ENCODE measurements at places on chromosomes 7 and 10.

GRCh38 chr10:68989317-68989990, 851 bp downstream of the KIFBP start:
- DNase-seq: peak; percentile 4

DNA sequence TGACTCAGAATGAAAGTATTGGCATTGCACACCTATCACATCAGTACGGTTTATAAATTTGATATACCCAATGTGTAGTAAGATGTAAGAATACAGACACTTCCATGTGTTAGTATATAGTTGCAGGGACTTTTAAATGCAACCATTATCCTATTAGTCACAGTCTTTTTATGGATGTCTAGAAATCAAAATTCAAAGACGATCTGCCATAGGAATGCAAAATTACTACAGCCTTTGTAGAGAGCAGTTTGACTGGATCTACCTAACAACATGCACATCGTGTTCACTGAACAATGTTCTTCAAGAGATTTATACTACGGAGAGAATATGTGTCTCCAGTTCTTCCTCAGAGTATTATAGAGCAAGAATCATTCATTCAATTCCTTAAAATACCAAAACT, 317.3 kb upstream of the HGF start:
- no peak for DNase-seq

DNA sequence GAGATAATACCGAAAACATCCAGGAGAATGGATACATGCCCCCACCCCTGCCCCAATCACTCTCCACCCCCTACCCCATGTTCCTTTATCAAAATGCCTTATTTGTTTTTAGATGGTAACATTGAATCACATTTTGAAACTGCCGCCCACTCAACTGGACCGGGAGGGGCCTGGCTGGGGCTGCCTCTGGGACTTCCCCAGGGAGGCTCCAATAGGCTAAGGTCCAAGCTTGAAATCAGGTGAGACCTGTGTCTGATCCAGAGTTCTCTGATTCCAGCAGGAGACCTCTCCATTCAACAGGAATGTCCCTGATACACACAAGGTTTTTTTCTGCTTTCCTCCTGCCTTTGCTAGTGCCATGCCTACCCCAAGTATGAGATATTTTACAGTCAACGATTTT, 43.8 kb upstream of the ACSL5 start:
- DNase-seq: no peak

GRCh38 chr10:70053841-70054288, 1.2 kb downstream of the MACROH2A2 start:
- peak; percentile 27 for DNase-seq

DNA sequence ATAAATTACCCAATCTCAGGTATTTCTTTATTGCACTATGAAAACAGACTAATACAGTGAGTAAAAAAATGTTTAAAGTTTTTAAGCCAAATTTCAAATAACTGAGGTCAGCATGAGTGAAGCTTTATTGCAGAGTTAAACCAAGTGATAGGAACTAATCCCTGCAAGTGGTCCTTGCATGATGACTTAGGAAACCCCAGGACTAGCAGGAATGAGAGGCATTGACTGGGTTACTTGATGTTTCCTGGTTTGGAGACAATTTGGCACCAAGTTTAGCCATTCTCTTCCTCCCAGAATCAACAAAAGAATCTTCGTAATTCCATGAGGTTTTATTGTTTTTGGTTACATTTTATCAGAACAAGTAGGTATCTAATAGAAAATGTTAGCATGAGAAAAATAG, 194.2 kb downstream of the BICC1 start:
- peak; percentile 23 for DNase-seq

DNA sequence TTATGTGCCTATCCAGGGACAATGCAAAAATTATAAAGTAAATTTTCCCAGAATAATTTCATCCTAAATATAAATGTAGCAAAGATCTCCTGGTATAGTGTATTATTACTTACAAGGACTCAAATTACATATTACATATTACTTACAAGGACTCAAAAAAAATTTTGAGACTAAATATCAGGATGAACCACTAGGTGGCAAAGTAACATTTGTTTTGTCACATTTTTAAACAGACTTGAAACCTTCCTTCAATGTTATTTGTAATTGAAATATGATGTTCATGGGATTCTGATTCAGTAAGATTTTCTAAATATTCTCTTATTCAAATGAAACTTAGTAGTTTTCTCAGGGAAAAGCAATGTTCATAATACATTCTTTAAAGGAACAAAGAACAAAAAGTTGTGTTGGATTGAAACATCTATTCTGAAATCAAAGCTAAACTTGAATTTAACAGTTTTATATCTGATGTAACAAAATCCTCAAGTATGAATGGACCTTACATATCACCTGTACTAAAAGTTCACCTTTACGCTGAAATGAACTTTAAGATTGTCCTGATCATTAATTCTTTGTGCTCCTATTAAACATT, 74.3 kb upstream of the GNAI1 start:
- peak; percentile 66 for DNase-seq

DNA sequence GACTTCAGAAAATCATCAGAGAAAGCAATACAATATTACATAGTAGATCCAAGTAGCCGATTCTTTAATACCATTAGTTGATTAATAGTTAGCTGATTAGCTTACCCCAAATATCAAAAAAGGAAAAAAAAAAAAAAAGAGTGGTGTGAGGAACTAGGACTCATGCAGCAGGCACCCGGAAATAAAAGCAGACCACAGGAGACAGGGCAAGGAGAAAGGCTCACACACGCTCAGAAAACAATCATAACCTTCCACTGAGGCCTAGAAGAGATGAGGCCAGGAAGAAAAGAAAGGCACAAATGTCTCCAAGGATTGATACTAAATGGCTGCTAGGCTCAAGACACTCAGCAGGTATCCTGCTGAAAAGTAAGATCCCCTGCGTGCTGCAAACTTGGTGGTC, 25.9 kb downstream of the TRDMT1 start:
- DNase-seq: peak; percentile 39

DNA sequence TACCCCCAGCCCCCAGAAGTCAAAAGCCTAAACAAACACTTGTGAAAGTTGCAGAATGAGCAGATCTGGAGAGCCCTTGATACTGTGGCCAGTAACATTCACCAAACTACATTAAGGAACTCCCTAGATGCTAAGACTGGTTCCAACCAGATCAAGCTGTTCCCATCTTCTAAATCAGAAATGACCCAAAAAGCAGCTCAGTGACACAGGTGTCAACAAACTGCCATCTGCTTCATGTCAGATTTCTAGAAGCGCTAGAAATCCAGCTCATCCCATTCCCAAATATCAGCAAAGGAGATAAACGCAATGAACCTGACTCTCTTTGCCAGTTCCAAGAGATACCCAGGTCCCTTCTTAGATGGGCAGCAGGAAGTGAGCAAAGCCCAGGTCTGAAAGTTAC, 90.6 kb downstream of the GFRA1 start:
- DNase-seq: no peak

DNA sequence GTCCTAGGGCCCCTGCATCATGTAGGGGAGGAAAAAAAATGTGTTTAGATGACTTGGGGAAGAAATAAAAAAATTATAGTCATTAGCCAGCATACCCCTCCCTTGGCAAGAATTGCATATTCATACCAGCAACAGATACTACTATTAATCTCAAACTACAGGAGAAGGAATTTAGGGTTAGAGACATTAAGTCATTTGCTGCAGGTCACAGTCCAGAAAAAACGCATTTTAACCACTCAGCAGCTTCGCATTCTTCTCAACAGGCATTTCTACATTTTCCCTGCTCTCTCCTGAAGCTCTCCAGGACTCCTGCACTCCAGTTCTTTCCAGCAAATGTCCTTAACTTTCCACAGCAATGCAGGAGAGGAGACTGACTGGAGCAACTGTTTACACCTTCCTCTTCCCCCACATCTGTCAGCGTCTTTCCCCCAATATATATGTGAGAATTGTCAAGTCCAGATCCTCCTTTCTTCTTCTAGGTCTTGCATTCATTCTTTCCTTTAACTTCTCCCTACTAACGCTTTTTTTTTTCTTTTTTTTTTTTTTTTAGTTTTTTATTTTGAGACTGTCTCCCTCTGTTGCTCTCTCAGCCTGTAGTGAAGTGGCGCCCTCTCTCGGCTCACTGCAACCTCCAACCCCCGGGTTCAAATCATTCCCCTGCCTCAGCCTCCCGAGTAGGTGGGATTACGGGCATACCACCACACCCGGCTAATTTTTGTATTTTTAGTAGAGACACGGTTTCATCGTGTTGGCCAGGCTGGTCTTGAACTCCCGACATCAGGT, 35.6 kb downstream of the PRPS1L1 start:
- no peak for DNase-seq

DNA sequence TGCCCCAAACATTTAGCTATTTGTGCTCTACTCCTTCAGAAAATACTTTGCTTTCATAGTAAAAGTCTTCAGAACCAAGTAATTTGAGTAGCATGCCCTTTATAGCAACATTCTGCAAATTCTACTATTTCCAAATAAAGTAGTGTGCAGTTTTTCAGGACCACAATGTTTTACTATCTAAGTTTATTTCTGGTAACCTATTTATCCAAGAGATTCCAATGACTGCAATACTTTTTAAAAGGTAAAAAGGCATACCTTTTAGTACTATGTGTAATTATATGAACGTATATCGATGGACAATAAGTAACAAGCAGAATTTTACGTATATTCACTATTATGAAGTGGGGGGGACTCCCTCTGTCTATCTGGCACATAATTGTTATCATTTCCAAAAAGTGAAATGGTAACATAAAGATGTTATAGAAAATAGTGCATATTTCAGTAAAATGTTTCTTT, 6.9 kb upstream of the CAV2 start:
- no peak for DNase-seq

- peak; percentile 28 for DNase-seq
These were observed 25.4 kb upstream of the USP6NL start for GRCh38 chr10:11636697-11637303.

- DNase-seq: no peak
These were observed 50.6 kb upstream of the RASGEF1A start for GRCh38 chr10:43317422-43317821.

- peak; percentile 47 for DNase-seq
These were observed 3.2 kb downstream of the NYAP1 start for GRCh38 chr7:100486753-100487446.

DNA sequence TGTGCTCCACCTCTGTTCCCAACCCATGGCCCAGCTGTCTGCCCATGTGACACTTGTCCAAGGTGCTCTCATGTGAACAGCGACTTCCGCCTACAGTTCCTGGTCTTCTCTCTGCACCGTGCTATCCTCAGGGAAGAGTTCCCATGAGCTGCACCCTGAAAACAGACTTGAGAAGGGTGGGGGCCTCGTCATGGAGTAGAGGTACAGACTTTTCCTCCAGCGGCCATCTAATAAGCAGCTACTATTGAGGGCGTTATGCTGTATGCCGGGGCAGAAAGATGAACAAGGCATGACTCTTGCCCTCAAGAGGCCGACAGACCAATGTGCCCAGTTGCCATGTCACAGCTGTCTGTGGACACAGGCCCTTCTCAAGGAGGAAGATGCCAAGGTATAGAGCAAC, 25.4 kb upstream of the LYZL1 start:
- no peak for DNase-seq

- peak; percentile 52 for DNase-seq
These were observed 1.1 kb downstream of the VGF start for GRCh38 chr7:101164071-101164840.

- no peak for DNase-seq
These were observed 154.5 kb upstream of the PPP2R2D start for GRCh38 chr10:131746241-131746711.

GRCh38 chr7:485188-486081, 34.2 kb downstream of the PDGFA start:
- DNase-seq: no peak

- no peak for DNase-seq
These were observed 5.0 kb downstream of the ZYX start for GRCh38 chr7:143385891-143386781.

DNA sequence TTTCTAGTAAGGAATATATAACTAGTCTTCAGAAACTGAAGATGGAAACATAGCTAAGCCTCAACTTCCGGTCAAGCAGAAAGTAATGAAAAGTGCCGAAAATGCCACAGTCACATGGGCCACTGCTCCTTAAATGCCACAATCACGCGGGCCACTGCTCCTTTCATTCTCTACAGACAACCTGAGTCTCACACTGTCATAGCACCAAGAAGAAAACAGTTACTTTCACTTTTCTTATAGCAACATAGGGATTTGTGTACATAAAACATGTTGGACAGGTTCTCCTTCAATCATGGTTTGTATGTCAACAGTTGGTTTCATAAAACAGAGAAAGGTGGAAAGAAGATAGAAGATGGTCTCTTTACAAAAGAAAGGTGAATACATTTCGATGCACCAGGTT, 48.6 kb upstream of the NOBOX start:
- no peak for DNase-seq

GRCh38 chr7:117381362-117381761, 45.9 kb downstream of the ASZ1 start:
- DNase-seq: no peak

DNA sequence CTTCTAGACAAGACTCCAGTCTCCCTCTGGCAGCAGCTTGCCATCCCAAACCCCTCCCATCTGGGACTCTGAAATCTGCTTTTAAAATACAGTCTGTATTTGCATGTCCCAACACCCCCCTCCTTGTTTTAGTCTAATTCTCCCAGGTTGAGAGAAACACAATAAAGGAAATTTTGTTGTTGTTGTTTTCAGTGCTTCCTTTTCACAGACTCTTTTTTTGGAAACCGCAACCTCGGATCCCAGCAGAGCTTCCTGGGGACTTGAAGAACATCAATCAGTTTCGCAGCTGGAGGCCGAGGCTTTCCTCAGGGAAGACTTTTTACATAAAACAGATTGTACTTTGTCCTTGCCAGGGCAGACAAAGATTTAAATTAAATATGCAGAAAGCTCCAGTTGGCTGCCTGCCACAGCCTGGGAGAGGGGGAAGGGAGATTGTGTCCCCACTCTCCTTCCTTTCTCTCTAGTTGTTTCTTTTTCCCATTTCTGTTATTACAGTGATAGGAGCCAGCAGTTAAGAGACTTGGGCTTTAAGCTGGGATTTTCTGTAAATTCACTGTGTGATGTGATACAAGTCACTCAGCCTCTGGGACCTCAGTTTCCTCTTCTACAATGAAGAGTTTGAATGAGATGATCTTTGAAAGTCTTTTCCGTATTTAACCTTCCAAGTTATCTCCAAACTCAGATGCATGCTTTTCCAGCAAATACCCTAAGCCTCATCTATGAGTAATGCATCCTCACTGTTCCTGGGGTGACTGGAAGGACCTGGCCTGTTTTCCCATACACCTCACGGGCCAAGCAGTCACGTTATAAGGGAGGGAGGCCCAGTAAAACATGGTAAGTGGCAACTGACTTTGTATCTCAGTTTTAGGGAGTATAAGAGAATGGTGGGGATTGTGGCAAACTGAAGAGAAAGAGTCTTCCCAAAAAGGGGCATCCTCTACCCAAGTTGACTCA, 192.3 kb downstream of the REEP3 start:
- DNase-seq: peak; percentile 91

DNA sequence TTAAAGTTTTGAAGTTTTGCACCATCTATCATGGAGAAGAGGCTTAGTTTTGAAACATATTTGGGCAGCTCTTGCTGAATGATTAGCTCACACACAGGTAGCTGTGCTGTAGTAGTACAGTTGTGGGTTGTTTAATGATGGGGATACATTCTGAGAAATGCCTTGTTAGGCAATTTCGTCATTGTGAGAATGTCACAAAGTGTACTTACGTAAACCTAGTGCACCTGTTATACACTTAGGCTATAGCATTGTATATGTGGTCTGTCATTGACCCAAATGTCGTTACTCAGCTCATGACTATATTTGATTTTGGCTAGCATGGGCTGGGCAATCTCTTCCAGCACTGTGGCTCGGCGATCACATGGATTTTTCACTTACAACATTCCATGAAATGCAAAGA, 247.2 kb upstream of the IGFBP3 start:
- no peak for DNase-seq
